Hypothalamus (tissue), 51 donors: ENCODE measurements at places on chromosomes 6 and 20.

- no peak for DNase-seq
These were observed 9.4 kb downstream of the SERPINB6 start for GRCh38 chr6:2962004-2962403.

GRCh38 chr20:13396826-13397225 is 175.8 kb downstream of the ISM1 start:
- DNase-seq: no peak

- DNase-seq: no peak
These were observed 4.5 kb upstream of the CPNE1 start for GRCh38 chr20:35669221-35669620.

- DNase-seq: no peak
These were observed 1.2 kb downstream of the GFRA4 start for GRCh38 chr20:3661814-3662665.

- DNase-seq: no peak
These were observed 23.8 kb downstream of the PYGB start for GRCh38 chr20:25271486-25272222.

DNA sequence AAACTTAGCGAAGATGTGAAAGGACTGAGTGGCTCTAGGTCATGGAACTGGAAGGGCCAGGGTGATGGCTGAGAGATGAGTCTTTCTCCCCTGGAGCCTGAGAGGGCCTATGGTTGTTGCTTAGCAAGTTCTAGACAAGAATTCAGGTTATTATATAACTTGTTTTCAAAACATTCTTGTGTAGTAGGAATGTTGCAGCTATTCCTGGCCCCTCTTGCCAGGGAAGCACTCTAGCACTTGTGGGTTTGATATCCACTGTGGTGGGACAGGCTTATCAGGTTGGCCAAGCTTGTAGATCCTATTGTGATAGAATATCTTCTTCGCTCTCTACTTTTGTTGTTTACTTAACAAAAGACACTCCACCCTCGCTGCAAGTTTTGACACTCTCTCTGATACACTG is 211.8 kb upstream of the CITED2 start:
- no peak for DNase-seq

GRCh38 chr6:49739423-49739822 is 4.8 kb downstream of the CRISP3 start:
- DNase-seq: no peak

DNA sequence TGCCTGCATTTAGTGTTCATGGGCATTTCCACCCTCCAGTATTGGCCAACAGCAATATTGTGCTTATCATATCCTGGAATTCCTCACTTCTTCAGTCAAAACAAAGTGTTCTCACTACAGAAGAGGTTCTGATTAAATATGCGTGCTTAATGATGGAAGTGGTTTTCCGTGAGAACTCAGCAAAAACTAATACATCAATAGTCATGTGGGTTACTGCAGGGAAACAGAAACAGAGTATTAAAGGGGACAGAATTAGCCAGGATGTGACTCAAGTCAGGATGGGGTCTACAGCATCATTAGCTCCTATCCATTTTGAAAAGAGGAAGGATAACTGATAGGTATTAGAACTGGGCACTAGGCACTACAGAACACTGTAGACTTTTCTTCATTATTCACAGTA is 384.6 kb downstream of the CDKAL1 start:
- no peak for DNase-seq
